Articular chondrocyte of knee joint (primary cell): ENCODE measurements at places on chromosomes 6 and 20. TPM values are rescaled to one million over a fixed set of nuclear protein-coding genes. Genes with fewer than 3 reads are reported as not detected.

The BTNL2 gene
- not detected in 2 replicates for total RNA-seq

The ZSCAN31 gene
- total RNA-seq: 1.6 and 1.7 TPM in 2 replicates

The MEI4 gene
- total RNA-seq: under 0.01 TPM in 2 replicates

The SLC22A23 gene
- total RNA-seq: 8.8 and 10.2 TPM in 2 replicates

The PRICKLE4 gene
- total RNA-seq: 0.65 TPM in 1 of 2 replicates, not detected in the other

The AKAP7 gene
- 6.3 and 9.1 TPM in 2 replicates for total RNA-seq

The DEFB121 gene
- total RNA-seq: not detected in 2 replicates

The PTK6 gene
- 0.11 and 0.13 TPM in 2 replicates for total RNA-seq

The TTK gene
- 14.0 and 21.8 TPM in 2 replicates for total RNA-seq
